Suppressor macrophage treated with lipopolysaccharide for 1 hour (primary cell): ENCODE measurements at places on chromosomes 16 and 17.

GRCh38 chr16:4369007-4369733 lies 2.5 kb upstream of the VASN start:
- no peak for DNase-seq

- no peak for DNase-seq
Observed at GRCh38 chr17:74815550-74816370, 39.6 kb upstream of the NAT9 start.

- no peak for DNase-seq
Observed at GRCh38 chr17:72661945-72662826, 430.3 kb downstream of the SLC39A11 start.

- peak; percentile 26 for DNase-seq
Observed at GRCh38 chr17:43905985-43906852, 1.1 kb downstream of the MPP2 start.

DNA sequence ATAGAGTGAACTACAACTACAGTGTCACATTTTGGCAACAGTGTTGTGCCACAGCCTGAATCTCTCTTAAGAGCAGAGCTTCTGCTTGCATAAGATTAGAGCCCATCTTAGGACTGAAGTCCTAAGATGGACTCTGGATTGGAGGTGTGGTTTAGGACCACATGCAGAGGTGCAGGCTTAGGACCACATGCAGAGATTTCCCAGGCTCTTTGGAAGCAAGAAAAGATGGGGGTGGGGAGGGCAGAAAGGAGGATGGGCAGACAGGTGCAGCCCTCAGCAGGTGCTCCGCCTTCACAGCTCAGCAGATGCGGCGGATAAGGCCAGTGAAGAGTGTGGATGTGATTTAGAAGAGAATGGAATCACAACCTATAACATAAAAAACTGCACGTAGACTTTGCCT lies 128.7 kb downstream of the TANGO6 start:
- DNase-seq: no peak

DNA sequence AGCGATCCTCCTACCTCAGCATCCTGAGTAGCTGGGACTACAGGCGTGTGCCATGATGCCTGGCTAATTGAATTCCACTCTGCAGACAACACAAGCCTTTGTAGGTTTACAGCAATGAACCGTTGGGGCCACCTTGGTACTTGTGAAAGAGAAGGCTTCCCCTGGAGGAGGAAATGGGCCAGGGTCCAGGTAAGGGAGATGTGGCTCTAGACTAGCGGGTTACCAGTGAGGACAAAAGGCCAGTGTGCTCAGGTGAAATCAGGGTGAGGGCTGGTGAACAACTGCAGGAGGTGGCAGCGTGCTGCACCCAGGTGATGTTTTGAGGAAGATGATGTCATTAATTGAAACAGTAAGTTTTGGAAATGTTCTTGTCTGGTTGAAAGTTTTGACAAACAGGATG lies 6.7 kb downstream of the SDR42E1 start:
- DNase-seq: no peak

- no peak for DNase-seq
Observed at GRCh38 chr16:586645-587590, 2.9 kb upstream of the RAB40C start.

DNA sequence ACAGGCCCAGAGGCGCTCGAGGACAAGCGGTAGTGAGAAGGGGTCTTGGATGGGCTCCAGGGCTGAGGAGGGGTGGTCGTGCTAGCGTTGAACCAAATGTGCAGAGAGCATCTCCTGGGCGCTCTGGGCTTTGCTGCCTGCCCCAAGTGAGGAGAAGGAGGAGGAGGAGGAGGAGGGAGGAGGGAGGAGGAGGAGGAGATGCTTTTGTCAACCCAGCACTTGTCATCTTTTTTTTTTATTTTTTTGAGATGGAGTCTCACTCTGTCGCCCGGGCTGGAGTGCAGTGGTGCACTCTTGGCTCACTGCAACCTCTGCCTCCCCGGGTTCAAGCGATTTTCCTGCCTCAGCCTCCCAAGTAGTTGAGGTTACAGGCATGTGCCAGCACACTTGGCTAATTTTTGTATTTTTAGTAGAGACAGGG lies 59.8 kb downstream of the PGS1 start:
- DNase-seq: no peak

DNA sequence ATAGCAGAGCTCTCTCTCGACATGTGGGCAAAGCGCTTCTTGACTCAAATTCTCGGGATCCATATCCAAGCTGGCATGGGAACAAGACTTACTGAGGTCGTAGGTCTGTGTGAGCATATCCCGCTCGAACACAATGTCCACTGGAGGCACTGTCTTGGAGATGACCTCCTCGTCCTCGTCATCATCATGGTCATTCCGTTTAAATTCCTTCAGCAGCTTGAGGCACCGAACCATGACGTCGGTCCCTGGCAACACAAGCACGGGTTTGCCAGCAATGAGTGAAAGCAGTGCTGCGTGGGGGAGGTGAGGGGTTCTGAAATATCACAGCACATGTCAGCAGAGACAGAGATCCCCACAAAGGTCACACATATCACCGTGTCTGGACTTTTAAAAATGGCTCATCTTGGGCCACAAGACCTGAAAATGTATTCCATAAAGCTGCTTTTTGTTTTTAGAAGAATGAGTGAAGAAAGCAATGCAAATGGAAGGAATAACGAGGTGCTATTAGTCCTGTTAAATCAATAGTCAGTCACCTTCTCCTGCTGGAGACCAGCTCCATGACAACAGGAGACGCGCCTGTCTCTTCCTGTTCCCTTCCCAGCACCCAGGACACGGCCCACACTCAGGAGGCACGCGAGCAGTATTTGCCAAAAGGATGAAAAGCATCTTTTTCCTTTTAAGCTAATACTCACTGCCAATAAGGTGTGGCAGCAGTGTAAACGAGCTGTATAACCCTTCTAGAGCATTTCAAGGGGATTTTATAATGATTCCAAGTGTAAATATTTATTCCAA lies 37.9 kb downstream of the GTF3C1 start:
- DNase-seq: no peak

DNA sequence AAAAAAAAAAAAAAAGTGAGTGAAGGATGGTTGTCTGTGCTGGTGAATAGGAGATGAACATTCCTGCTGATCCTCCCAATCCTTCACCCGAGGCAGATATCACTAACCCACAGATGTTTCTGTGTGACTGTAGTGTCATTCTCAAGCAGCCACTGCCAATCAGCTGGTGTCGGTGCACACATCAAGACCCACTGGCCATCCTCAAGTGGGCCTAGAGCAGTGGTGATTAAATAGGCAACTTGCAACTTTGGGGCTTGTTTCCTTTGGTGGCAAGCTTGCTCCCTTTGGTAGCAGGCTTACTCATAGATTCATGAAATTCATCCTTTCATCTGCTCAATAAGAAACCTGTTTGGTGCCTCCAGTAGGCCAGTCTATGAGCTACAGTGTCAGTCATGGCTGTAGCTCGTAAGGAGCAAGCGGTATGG lies 51.1 kb upstream of the LGALS9 start:
- DNase-seq: no peak

- DNase-seq: no peak
Observed at GRCh38 chr16:84218956-84219355, 20.9 kb downstream of the KCNG4 start.

- DNase-seq: peak; percentile 91
Observed at GRCh38 chr17:8791910-8792270, 7.3 kb downstream of the MFSD6L start.

GRCh38 chr17:62693616-62694409 lies 66.3 kb downstream of the MRC2 start:
- DNase-seq: no peak

GRCh38 chr17:8572764-8573163 lies 57.8 kb downstream of the MYH10 start:
- DNase-seq: no peak

GRCh38 chr16:26905336-26905735 lies 161.4 kb upstream of the C16orf82 start:
- DNase-seq: no peak

GRCh38 chr16:30910427-30911029 lies 12.8 kb upstream of the FBXL19 start:
- no peak for DNase-seq

DNA sequence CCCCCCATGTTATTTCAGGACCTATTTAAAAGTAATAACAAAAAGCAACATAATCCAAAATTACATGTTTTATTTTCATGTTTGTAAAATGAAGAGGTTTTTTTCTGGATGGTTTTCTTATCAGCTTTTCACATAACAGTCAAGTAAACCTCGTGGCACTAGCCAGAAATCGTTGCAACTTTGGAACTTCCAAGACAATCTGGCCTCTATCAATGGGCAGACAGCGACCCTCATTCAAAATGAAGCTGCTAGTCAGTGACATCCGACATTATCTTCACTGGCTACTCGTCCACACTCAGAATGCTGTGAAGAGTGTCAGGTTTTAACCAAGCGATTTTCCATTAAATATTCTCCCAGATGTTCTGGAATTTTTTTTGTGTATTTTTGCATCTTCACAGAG lies 22.7 kb downstream of the ZNF652 start:
- no peak for DNase-seq

DNA sequence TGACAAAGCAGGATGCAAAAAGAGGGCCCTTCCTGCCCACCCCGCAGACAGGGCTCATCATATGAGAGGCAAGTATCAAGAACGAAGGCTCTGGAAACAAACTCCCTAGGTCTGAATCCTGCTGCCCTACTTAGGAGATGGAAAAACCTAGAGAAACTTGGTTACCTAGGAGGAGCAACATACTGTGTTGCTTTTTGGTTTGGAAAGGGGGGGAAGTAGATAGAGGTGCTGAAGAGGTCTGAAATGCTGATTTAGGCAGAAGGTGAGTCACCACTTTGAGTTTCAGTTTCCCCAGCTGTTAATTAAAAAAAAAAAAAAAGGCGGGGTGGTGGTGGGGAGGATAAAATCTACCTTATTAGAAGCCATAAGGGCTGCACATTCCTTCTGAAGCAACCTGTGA lies 1.5 kb downstream of the N4BP1 start:
- DNase-seq: peak; percentile 87

DNA sequence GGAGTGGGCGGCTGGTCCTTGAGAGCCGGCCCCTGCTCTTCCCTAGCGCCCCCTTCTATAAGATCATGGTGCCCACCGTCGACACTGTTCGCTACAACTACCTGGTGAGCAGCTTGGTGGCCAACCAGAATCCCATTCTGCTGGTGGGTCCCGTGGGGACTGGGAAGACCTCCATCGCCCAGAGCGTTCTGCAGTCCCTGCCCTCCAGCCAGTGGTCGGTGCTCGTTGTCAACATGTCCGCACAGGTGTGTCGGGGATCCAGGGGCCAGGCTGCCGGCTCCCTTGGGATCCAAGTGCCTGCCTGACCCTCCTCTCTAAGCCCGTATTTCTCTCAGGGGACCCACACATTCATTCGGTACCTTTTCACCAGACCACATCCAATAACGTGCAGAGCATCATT lies 41.4 kb upstream of the KDM6B start:
- DNase-seq: no peak

GRCh38 chr17:41914358-41914766 lies 4.4 kb downstream of the ACLY start:
- DNase-seq: no peak

- no peak for DNase-seq
Observed at GRCh38 chr16:31149332-31149731, 534 bp downstream of the PRSS36 start.

GRCh38 chr17:61366076-61366714 lies 33.4 kb upstream of the TBX2 start:
- DNase-seq: no peak

GRCh38 chr16:64648282-64648681 lies 473.6 kb downstream of the CDH11 start:
- DNase-seq: no peak

- DNase-seq: peak; percentile 47
Observed at GRCh38 chr17:43830510-43831140, 2.3 kb downstream of the MPP3 start.

- peak; percentile 83 for DNase-seq
Observed at GRCh38 chr17:77247048-77247541, 106.3 kb downstream of the SEC14L1 start.

DNA sequence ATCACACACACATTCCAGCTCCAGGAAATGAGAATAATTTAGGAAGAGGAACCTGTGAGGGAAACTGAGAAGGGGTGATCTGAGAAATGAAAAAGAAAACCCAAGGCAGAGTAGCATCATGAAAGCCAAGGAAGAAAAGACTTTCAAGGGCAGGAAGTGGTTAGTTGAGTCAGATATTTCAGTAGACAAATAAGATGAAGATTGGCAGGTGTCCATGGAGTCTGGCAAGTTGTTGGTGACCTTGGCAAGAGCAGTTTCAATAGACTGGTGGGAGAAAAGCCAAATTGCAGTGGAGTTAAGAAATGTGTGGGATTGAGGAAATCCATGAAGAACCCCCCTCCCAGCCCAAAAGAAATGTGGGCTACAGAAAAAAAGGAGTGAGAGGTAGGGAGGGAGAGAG lies 10.7 kb downstream of the GNAO1 start:
- no peak for DNase-seq

GRCh38 chr16:30813821-30814189 lies 26.8 kb upstream of the ZNF629 start:
- peak; percentile 18 for DNase-seq

- DNase-seq: peak; percentile 21
Observed at GRCh38 chr16:30609002-30609925, 925 bp downstream of the ZNF689 start.

DNA sequence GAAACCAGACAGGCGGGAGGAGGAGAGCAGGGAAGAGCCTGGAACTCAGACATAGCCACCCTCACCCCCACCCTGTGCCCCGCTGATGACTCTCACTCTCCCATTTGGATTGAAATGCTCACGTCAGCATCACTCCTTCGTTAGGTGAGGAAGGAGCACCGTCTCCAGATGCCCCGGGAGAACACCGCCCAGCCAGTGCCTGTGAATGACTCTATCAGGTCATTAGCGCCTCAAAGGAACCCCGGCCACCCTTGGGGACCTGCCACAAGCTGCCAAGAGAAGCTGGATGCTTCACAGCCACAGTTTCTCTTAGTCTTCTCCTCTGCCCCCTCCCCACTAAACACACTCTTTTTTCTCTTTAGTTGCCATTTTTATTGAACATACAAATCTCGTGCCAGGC lies 66.0 kb downstream of the CACNG3 start:
- no peak for DNase-seq

- DNase-seq: no peak
Observed at GRCh38 chr17:59761385-59762048, 54.1 kb downstream of the VMP1 start.

DNA sequence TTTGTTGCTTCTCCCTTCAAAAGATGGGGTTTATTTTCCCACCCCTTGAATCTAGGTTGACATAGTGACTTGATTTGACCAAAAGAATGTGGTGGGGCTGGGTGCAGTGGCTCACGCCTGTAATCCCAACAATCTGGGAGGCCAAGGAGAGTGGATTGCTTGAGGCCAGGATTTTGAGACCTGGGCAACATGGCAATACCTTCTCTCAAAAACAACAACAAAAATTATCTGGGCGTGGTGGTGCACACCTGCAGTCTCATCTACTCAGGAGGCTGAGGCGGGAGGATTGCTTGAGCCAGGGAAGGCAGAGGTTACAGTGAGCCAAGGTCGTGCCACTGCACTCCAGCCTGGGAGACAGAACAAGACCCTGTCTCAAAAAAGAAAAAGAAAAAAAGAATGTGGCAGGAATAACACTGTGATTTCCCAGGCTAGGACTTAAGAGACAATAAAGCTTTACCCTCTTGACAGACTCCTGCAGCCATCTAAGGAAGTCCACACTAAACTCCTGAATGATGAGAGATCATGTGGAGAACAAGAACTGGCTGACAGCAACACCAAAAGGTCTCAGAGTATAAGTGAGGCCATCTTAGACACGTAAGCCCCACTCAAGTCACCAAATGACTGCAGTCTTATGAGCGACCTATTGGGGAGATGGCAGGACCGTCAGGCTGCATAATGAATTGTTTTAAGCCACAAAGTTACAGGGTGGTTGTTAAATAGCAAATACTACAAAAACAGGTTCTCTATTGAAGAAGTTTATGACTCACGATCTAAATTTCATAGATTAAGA lies 37.0 kb downstream of the FBXL20 start:
- DNase-seq: peak; percentile 47
